Activated gamma-delta T cell treated with anti-CD3 and anti-CD28 coated beads, Interleukin-2, amount 50 U/mL, for 16 hours (primary cell): ENCODE measurements at places on chromosomes 12 and 14.

- peak; percentile 38 for DNase-seq
Measured at GRCh38 chr12:124321040-124321481, 26.2 kb downstream of the RFLNA start.

DNA sequence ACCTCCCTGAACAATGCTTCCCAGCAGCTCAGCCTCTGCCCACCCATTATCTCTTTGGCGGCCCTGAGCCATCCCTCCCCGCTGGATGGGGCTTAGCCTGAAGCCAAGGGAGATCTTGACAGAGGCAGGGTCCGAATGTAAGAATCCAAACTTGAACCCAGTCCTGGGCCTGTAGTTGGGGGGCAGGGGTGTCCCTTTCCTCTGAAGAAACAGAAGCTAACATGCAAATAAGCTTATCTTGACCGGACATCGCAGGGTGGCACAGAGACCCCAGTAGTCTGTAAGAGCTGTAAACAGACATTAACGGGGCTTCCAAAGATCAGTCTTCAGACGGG lies 6.0 kb downstream of the DLK1 start:
- DNase-seq: no peak

DNA sequence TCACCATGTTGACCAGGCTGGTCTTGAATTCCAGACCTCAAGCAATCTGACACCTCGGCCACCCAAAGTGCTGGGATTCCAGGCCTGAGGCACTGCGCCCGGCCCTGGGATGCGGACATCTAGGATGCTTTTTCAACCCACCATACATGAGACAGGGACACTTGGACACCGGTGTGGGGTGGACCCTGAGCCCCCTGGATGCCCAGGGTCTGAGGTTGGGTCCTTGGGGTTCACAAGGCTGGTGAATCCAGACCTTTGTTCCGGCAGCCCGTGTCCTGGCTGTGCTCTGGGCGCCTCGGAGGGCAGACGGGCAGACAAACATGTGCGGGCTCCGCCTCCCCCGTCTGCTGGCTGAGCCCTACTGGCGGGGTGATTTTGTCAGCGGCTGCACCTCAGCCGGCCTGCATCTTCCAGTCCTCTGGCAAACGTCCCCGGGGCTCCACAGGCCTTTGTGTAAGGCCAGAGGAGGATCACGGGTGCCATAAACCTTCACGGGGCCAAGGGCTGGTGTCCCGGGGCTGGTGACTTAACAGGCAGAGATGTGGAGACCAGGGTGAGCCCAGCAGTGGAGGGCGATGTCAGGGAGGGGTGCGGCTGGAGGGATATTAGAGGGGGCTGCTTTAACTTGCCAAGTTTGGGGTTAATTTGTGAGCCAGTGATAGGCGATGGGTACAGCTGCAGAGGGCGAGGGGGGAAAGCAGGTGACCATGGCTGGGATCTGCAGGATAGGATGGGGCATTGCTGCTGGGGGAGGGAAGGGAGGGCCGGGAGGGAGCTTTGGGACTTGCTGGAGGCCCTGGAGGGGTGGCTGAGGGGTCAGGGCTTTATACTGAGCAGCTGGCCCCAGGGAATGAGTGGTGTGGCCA lies 5.8 kb downstream of the ASPG start:
- no peak for DNase-seq

DNA sequence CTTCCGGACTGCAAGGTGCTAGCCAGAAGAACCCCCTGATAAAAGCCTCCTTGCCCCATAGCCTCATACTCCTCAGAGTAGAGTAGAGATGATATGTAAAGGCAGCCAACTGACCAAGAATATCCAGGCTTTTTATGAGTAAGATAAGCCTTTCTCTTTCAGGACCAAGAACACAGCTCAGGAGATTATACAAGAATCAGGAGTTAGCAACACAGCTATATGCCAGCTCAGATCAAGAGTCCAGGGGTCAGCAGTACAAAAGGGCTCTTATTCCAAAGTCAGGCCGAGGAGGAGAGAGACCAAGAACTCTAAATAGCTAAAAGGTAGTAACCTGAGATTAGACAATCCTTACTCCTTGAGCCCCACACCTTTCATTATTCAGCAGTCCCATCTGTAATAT lies 135.3 kb downstream of the BTG1 start:
- no peak for DNase-seq

GRCh38 chr12:99383258-99383657 lies 264.3 kb upstream of the GARIN6 start:
- DNase-seq: no peak

GRCh38 chr12:121214166-121214777 lies 4.3 kb downstream of the P2RX4 start:
- no peak for DNase-seq

- DNase-seq: no peak
Measured at GRCh38 chr14:88196925-88197324, 126.1 kb downstream of the KCNK10 start.

DNA sequence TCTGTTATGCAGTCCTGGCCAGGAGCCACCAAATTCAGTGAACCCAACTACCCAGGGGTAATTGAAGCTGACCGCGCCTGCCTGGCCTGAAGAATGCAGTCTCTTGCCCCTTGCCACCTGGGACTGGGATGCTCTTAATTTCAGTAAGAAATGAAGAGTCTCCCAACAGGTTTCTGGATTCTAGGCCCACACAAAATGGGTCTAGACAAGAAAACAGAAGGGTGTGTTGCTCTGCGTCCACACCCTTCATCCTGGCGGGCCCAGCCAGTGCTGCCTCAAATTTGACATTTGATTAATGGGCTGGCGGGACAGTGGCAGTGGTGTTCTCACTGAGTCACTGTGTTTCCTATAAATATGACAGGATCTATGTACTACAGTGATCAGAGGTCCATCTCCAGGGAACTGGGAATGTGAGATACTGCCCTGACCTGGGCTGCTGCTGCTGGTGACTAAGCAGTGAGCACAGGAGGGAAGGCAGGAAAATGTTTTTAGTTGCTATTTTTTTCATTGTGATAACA lies 6.5 kb downstream of the TMEM253 start:
- DNase-seq: no peak

GRCh38 chr12:105899589-105899988 lies 239.2 kb downstream of the NUAK1 start:
- DNase-seq: no peak

- DNase-seq: no peak
Measured at GRCh38 chr12:6301721-6302120, 8.8 kb upstream of the PLEKHG6 start.

- DNase-seq: peak; percentile 53
Measured at GRCh38 chr12:117236456-117237001, 46.3 kb upstream of the FBXO21 start.

GRCh38 chr12:126359216-126359615 lies 1294.0 kb downstream of the AACS start:
- DNase-seq: no peak

- no peak for DNase-seq
Measured at GRCh38 chr12:27922531-27923139, 49.9 kb downstream of the PTHLH start.

DNA sequence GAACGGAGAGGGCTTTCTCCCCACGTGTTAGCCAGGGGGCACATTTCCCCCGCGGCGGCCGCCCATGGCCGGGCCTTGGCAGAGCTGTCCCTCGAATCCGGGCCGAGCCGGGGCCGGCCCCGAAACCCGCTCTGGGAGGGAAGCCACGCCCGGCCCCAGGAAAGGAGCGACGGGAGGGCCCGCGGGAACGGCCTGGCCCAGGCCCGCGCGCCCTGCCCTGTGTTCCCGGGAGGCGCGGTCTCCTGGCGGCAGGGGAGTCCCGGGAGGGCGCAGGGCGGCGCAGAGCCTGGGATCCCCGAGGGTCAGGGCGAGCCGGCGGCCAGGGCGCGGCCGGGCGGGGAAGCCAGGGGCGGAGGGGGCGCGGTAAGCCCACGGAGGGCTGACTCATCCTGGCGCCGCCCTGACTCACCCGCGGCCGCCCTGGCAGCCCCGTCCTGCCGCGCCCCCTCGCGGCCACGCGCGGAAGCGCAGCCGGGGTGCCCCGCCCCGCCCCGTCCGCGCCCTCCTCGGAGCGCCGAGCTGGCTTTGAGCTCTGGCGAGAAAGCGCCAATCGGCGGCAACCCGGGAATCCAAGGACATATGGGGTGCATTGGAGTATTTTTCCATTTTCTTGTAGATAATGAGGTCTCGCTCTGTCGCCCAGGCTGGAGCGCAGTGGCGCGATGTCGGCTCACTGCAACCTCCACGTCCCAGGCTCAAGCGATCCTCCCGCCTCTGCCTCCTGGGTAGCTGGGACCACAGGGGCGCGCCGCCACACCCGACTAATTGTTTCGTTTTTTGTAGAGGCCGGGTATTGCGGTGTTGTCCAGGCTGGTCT lies 31.8 kb upstream of the PLEKHG6 start:
- peak; percentile 76 for DNase-seq

DNA sequence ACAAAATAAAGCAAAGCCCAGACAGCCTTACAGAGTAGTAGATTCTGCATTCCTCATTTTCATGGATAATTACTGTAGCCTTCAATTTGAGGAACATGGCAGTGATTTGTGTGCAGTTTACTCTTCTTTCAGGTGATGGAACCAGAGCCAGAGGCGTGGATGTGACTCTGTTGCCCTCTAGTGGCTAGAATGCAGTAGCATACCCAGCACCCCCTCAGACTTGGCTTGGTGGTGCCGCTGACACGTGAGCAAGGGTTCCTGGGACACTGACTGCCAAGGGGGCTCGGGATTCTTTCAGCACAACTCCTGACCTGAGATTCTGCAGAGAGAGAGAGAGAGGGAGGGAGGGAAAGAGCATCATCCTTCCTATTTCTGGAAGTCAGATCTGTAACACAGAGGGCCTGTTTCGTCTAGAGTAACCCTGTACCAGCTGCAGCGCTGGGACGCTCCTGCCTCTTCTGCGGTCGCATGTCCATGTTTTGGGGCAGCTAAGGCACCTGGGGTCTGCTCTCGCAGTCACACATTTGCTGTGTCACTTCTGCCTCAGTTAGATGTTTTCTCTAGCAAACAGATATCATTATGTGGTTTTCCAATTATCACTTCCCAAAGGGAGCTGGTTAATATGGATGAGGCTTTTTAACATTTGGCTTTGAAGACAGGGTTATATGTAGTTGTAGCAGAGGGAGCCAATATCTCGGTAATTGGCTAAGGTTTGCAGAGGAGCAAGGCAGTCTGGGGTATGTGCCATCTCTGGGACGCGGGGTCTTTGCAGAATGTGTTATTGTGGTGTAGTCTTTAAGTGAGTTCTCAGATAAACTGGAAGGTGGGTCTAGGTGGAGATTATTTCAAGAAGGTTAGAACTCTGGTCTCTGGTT lies 428.1 kb downstream of the NRXN3 start:
- peak; percentile 1 for DNase-seq

- no peak for DNase-seq
Measured at GRCh38 chr14:68137704-68138619, 318.4 kb downstream of the RAD51B start.

GRCh38 chr12:9763025-9763424 lies 2.3 kb upstream of the CD69 start:
- DNase-seq: no peak

DNA sequence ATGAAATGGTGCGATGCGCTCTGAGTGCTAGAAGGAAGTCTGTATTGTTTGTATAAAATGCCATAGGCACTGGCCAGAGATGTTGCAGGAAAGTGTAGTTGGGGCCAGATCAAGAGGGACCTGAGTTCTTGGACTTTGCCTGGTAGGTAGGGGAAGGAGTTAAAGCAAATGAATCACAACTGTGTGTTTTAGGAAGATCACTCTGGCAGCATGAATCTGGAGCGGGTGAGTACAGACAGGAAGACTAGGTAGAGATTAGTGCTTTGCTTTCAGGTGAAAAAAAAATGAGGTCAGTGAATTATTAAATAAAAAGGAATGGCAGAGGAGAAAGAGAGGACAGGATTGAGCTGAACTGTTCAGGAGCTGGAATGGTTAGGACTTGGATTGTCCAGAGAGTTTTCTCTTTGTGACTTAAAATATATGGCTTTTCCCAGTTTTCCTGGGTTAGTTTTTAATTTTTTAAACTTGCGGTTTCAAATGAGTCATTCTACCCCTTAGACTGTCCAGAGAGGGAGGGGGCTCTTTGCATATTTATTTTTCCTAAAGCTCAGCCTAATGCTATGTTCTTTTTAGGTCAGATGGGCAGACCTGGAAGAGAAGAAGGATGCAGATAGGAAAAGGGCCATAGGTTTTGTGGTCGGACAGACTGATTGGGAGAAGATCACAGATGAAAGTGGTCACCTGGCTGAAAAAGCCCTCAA lies 41.1 kb downstream of the PROX2 start:
- no peak for DNase-seq

DNA sequence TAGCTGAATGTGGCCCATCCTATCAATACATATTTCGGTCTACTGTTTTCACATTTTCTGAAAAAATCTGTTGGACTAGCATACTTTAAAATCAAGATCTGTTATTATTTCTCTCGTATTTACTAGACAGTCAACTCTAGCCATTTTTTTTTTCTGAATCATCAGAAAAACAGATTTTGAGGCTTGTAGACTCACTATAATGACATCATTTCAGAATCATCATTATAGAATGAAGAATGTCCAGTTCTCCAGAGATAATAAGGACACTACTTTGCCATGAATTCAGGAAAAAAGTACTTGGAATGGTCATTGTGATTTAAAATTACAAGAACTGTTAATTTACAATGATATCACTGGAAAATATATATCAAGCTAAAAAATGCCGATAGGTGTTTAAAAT lies 589.8 kb downstream of the KCNH5 start:
- no peak for DNase-seq

- no peak for DNase-seq
Measured at GRCh38 chr14:42023452-42023851, 416.8 kb downstream of the LRFN5 start.

DNA sequence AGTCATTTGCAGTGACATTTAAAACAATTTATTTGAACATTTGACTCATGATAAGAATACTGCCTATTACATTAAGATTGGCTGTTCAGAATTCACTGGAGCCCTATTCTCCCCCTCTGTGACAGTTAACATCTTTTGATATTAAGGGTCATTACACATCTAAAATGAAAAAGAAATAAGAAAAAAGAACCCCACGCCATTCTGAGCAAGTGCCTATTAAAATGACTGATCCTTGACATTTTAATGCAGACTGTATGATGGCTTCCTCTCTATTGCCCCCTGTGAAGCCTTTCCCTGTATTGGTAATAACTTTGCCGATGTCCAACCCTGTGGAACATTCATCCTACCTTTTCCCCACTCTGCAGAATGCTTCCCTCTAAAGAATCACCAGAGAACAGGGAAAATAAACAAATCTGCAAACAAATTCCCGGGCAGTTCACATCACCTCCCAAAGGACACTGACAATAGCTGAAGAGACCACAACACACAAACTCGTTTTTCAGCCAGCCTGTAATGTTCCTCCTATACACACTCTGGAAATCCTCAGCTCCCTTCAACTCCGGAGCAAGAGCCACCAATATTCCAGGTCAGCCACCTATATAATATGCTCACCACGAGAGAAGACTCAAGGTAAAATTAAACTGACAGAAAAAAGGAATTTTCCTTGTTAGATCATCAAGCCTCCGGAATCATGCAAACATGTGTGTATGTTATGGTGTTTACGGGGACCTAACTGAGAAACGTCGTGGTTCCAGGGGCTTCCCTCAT lies 2.1 kb downstream of the NIN start:
- no peak for DNase-seq

GRCh38 chr12:76190299-76190698 lies 105.8 kb upstream of the NAP1L1 start:
- no peak for DNase-seq

GRCh38 chr14:58736606-58737005 lies 98.8 kb downstream of the DACT1 start:
- DNase-seq: no peak
